ENCODE measurements at places on chromosomes 5 and 9.

- no peak for DNase-seq
Observed at GRCh38 chr5:126683912-126684311, 83.2 kb downstream of the PHAX start.

DNA sequence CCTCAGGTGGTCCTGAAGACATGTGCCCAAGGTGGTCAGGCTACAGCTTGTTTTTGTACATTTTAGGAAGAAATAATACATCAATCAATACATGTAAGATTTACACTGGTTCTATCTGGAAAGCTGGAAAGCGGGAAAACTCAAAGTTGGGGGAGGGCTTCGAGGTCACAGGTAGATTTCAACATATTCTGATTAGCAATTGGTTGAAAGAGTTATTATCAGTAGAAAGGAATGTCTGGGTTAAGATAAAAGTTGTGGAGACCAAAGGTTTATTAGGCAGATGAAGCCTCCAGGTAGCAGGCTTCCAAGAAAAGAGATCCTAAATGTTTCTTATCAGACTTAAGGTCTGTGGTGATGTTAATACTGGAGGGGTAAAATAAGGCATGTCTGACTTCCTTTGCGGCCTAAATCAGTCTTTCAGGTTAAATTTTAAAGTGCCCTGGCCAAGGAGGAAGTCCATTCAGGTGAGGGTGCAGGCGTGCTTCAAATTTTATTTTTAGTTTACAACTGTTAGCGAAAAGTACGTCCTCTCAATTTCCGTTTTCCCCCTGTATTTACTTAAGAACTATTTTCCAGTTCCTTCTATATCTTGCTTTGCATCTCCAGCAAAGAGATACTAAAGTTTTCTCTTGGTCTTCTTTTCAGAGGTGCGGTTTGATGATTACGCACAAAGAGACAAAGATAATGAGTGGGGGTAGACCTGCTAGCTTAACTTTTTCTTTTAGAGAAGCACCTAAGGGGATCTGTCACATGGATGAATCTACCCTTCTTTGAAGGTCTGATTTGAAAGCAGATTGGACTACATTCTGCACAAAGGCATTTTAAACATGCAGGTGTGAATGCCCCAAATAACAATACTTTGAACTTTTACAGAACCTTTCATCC lies 578.6 kb downstream of the RAB3C start:
- DNase-seq: no peak

- DNase-seq: peak; percentile 78
Observed at GRCh38 chr5:120463991-120464626, at the start of gene PRR16. TSS of gene PRR16 (plus strand) at chr5:120464300.

DNA sequence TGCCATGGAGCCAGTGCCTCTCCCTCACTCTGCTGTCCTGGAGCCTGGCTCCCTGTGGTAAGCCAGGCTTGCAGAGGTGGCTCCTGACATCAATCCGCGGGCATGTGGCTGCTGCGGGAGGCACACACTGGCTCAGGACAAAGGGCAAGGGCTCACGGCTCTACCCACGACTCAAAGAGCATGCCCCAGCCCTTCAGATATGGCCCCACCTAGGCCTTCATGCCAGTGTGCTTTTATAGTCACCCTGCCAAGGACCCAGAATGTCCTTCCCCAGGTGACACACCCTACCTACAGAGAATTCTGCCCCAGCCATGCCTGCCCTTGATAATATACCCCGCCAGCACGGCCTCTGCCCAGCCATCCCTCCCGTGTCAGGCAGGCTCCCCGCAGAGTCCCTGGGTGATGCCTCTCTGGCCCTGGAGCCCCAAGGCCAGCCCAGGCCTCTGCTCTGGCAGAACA lies 1.6 kb downstream of the MGAT4B start:
- no peak for DNase-seq

DNA sequence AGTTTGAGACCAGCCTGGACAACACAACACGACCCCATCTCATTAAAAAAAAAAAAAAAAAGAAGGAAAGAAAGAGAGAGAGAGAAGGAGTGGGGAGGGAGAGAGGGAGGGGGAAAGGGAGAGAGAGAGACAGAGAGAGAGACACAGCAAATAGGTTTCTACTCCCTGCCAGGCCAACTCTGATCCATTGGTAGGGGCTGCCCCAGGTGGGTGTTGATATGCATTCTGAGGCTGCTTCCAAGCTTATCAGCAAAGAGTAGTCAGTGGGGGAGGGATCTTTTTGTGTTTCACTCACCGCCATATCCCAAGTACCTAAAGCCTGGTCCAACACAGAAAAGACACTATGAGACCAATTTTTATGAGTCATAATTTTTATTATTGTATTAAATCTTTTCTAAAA lies 57.0 kb upstream of the SAP30L start:
- no peak for DNase-seq

DNA sequence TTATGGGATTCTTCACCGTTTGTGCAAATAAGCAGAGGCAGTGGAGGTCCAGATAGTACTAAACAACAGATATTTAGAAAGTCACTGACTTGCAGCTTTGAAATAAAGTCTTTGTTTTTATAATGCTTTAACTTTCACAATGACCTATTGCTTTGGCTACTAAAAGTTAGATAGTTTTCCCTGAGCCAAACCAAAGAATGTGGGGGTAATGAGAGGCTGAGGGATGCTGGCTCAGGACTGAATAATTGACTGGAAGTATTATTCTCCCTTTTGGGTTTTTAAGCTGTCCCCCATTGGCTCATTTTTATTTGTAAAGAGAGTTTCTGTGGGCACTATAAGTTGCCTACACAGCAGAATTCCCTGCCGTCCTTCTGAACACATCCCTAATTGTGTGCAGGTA lies 99.2 kb upstream of the ACTBL2 start:
- DNase-seq: no peak

DNA sequence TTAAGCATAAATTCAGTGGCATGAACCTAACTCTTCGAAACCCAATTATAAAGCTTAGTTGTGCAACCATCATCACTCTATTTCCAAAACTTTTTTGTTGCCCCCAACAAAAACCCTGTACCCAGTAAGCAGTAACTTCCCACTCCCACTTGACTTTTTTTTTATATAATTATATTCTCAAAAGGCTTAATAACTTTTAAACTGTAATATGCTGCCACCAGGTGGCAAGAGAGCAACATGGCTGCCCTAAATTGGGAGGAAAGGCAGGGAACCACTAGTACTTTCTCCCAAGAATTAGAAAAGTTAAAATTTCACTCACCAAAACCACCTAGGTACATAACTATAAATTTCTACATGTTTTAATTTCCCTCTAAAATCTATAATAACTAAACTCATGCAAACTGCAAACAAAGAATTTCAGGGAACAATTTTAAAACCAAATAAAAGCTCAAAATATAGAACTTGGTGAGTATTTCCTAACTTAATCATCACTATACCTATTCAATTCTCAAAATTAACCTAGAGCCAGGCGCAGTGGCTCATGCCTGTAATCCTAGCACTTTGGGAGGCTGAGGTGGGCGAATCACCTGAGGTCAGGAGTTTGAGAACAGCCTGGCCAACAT lies 50.2 kb upstream of the RNF38 start:
- no peak for DNase-seq

- DNase-seq: no peak
Observed at GRCh38 chr9:3004572-3004971, 160.7 kb upstream of the PUM3 start.

GRCh38 chr9:125493384-125493783 lies 213.6 kb downstream of the MAPKAP1 start:
- peak; percentile 18 for DNase-seq

DNA sequence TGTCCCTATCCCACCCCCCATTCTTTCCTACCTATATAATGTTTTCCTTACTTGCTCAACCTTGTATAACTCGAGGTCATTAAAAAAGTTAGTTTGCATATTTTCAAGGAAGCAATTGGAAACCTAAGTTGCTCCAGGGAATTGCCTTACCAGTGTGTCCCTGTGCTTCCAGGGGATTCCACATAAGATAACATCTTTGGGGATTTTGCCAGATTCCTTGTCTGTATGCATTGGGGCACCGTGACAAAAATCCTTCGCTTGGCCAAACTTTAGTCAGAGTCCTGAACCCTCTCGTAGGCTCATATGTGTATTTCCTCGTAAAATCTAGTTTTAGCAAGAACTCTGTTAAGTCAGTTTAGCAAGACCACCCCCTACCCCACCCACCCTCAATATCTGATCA lies 14.7 kb upstream of the OSMR start:
- DNase-seq: no peak

- no peak for DNase-seq
Observed at GRCh38 chr5:167489202-167489601, 802.2 kb upstream of the WWC1 start.

GRCh38 chr5:123147128-123147715 lies 58.2 kb downstream of the PRDM6 start:
- DNase-seq: no peak

DNA sequence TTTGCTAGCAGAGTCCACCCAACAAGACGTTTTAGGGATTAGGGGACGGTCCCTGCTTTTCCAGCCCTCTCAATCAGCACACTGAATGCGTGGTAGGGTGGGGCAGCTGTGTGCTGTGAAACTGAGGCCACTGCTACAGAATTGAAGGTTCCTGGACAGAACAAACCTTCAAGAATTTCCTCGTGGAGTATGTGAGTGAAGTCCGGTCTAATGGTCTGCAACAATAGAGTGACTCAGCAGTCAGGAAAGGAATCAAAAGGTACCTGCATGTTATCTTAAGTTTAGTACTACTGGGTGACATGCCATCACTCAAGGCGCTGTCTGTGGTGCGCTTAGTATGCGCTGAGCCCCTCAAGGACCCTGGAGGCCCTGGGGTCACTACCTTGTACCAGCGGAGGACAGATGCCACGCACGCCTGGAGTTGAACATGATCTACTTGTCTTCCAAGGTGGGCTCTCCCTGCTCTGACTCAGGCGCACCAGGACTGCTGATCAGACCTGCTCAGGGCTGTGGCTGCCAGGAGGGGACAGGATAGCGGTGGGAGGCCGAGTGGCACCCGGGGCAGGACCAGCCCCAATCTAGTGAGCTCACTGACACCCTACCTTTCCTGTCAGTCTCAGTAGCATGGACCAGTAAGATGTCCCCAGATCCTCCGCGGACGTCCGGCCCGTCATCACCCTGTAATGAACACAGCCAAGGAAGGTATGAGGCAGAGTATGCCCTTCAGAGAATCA lies 50.5 kb downstream of the PRRT1B start:
- DNase-seq: no peak

DNA sequence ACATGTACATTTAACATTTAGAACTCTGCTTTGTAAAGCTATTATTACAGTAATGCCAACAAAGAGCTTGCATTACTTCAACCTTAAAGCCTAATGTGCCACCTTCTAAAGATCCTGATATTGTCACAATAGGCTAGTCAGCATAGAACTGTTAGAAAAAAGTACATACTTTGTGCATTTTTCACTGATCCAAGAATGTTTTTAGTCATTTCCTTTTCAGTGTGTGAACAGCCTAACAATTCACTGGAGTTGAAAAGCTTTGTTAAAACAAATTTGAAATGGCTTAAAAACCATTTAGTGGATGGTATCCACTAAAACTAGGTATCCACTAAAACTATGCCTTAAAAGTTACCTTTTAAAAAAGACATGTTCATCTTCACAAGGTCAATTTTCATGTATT lies 4.5 kb downstream of the RPS6 start:
- no peak for DNase-seq

- DNase-seq: peak; percentile 73
Observed at GRCh38 chr9:124040935-124041816, 29.6 kb downstream of the LHX2 start.

DNA sequence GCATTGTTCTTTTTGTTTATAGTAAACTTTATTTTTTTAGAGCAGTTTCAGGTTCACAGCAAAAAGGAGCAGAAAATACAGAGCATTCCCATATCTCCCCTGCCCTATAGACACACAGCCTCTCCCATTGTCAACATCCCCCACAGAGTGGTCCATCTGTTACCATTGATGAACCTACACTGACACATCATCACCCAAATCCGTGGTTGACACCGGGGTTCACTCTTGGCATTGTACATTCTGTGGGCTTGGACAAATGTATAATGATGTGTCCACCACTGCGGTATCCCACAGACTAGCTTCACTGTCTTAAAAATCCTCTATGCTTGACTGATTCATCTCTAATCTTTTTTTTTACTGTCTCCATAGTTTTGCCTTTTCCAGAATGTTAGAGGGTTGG lies 120.7 kb upstream of the SPATA31C2 start:
- DNase-seq: no peak

- DNase-seq: no peak
Observed at GRCh38 chr5:131766689-131767088, 30.1 kb downstream of the FNIP1 start.

- no peak for DNase-seq
Observed at GRCh38 chr9:94014066-94014654, 59.0 kb upstream of the BARX1 start.

GRCh38 chr5:123690821-123691220 lies 178.8 kb downstream of the CSNK1G3 start:
- no peak for DNase-seq

- no peak for DNase-seq
Observed at GRCh38 chr5:43753069-43753468, 150.1 kb downstream of the NNT start.

GRCh38 chr5:71456362-71456743 lies 902 bp downstream of the BDP1 start:
- DNase-seq: no peak

GRCh38 chr5:11655681-11656080 lies 248.6 kb downstream of the CTNND2 start:
- DNase-seq: no peak

- DNase-seq: no peak
Observed at GRCh38 chr9:85228111-85228855, 513.5 kb downstream of the AGTPBP1 start.

- peak; percentile 98 for DNase-seq
Observed at GRCh38 chr5:78699552-78700153, 51.1 kb upstream of the LHFPL2 start.

DNA sequence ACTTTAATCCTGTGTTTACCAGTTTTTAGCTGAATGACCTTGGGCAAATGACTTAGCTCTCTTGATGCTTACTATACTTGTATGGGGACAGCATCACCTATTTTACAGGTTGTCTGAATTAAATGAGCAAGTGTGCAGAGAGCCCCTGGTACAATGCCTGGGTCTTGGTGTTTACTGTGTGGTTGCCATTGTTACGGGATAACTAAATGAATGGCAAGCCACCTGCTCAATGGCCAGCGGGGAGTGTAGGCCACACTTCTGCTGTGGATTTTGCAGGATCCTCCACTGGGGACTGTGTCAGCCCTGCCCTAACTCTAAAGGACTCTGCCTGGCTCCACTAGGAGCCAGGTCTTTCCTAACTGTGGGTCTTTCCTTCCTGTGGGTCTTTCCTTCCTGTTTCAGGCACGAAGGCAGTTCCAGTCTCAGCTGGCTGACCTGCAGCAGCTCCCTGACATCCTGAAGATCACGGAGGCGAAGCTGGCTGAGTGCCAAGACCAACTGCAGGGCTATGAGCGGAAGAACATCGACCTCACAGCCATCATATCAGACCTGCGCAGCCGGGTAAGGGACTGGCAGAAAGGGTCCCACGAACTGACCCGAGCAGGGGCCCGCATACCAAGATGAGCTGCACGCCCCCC lies 10.3 kb upstream of the GLE1 start:
- DNase-seq: no peak

DNA sequence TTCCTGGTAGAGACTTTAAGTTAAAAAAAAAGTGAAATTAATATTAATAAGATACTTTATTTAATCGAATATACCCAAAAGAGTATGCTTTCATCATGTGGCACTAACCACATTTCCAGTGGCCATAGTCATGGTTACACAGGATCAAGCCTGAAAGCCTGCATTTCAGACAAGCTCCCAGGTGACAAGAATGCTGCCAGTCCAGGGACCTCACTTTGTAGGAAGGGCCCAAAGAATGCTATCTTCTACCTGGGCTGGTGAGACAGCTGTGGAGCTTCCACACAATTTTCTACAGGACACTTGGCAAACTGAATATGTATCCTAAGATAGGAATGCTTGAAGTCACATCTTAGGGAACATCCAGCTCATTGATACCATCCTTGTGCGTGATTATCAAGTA lies 203.8 kb downstream of the AUH start:
- no peak for DNase-seq

All from islet precursor cell (in vitro differentiated cells).